ENCODE measurements at places on chromosomes 2 and 18. TPM values are rescaled to one million over a fixed set of nuclear protein-coding genes. Genes with fewer than 3 reads are reported as not detected.

The SLC35G4 gene
- not detected for polyA plus RNA-seq

The GPR45 gene
- polyA plus RNA-seq = not detected

The APCDD1 gene
- polyA plus RNA-seq = not detected

The UGT1A3 gene
- polyA plus RNA-seq = 0.17 TPM

The DPP4 gene
- polyA plus RNA-seq = 0.27 TPM

The POU3F3 gene
- polyA plus RNA-seq = not detected

The L3MBTL4 gene
- 0.03 TPM for polyA plus RNA-seq

DNA sequence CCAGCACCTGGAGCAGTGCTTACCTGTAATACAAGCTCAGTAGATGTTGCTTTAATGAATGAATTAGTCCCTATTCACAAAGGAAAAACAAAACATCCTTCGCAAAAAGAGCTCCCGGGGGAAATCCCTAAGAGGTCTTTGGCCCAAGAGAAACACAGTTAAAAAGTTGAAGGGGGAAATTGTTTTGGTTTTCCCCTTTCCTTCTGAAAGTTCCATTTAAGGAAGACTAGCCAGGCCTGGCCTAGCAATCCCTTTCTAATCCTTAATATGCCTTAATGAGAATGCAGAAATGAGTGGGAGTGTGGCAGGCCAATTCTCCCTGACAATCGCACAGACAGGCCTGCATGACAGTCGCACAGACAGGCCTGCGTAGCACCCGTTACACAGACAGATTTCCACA lies 33.5 kb upstream of the REL start:
- no peak for DNase-seq

DNA sequence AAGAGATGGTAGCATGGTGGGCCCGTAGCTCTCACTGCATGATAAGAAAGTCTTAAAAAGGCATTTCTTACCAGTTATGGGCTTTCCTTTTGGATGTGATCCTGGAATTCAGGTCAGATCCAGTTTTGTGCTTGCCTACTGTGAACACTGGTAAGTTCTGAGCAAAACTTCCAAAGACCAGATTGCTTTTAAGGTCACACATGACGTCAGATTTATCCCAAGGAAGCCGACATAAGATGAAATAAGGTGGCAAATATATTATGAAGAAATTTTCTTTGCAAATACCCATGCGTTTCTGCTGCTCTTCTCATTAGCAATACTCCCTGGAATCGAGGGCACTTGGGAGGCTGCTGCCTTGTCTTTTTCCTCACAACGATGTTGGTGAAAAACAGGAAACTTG lies 416.4 kb upstream of the HNMT start:
- DNase-seq = no peak

GRCh38 chr2:46775722-46776121 lies 139.9 kb downstream of the MCFD2 start:
- no peak for DNase-seq

- DNase-seq = no peak
These were observed 83.1 kb downstream of the PTH2R start for GRCh38 chr2:208489687-208490086.

- DNase-seq = peak; percentile 48
These were observed 100.1 kb downstream of the WDPCP start for GRCh38 chr2:63488118-63488713.

- DNase-seq = peak; percentile 73
These were observed 19.4 kb upstream of the PAX3 start for GRCh38 chr2:222318026-222318711.

DNA sequence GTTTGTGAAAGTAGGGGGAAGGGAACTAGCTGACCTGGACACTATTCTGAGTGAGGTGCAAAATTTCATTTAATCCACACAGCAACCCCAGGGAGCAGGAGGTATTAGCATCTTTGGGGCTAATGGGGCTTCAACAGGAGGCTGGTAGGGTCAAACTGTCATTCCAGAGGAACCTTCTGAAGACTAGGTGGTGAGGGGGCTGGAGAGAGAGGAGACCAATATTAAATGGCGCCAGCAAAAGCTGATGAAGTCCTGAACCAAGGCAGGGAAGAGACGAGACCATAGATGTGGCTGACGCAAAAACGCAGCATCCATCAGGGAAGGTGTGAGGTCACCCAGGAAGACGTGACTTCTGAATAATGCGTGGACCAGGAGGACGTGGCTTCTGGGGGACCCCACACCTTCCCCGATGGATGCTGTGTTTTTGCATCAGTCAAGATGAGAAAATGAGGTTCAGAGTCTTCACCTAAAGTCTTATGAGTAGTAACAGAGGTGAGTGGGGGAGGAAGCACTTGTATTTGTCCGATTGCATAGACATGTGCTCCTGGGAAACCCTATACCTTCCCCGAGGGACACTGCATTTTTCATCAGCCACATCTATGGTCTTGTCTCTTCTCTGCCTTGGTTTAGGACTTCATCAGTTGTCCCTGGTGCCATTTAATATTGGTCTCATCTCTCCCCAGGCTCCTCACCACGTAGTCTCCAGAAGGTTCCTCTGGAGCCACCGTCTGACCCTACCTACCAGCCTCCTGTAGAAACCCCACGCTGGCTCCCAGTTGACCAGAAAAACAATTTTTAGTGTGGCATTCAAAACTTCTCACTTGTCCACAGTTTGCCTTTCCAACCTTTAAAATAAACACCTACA lies 188.6 kb downstream of the MYCN start:
- no peak for DNase-seq
